ENCODE measurements at places on chromosomes 12 and 14. TPM values are rescaled to one million over a fixed set of nuclear protein-coding genes. Genes with fewer than 3 reads are reported as not detected.

GLI1 gene
- total RNA-seq, result 1.5 TPM

HRK gene
- total RNA-seq, result not detected

SLC39A9 gene
- 63.7 TPM for total RNA-seq

CMTM5 gene
- 0.89 TPM for total RNA-seq

IL22 gene
- total RNA-seq, result not detected

Measured in bronchus fibroblast of lung (primary cell).